HepG2 (cell line): ENCODE measurements at places on chromosomes 1 and 21.
A peak's percentile ranks its signal among the peaks of the same experiment; 100 is the strongest.

- no peak for DNase-seq
Observed at GRCh38 chr1:55712148-55712547, 497.0 kb upstream of the USP24 start.

DNA sequence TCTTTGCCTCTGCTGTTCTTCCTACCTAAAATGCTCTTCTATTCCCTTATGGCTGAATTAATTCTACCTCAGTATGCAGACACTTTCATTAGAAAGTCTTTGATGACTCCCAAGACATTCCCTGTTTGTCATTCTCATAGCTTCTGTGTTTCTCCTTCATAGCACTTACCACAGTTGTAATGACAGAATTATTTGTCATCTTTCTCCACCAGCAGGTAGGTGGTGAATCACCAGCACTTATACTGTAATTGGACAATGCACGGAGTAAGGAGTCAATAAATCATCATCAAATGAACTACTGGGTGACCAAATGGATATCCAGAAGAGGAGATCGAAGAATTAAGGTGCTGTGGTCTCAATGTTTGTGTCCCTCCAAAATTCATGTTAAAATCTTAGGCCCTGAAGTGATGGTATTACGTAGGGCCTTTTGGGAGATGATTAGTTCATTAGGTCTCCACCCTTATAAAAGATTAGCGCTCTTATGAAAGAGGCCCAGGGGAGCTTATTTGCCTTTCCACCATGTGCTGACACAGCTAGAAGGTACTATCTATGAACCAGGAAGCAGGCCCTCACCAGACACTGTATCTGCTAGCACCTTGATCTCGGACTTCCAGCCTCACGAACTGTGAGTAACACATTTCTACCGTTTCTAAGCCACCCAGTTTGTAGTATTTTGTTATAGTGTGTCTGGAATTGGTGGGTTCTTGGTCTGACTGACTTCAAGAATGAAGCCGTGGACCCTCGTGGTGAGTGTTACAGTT lies 2.4 kb upstream of the CCT8 start:
- no peak for DNase-seq

DNA sequence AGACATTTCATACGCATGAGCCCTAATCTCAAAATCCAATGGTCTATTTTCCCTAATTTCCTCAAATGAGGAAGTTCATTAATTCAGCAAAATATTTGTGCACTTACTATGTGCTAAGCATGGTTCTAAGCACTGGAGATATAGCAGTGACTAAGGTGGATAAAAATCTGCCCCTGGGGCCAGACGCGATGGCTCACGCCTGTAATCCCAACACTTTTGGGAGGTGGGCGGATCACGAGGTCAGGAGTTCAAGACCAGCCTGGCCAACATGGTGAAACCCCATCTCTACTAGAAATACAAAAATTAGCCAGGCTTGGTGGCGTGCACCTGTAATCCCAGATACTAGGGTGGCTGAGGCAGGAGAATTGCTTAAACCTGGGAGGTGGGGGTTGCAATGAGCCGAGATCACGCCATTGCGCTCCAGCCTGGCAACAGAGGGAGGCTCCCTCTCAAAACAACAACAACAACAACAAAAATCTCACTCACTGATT lies 4.3 kb upstream of the MIIP start:
- no peak for DNase-seq

GRCh38 chr21:42121794-42122193 lies 50.7 kb downstream of the UMODL1 start:
- no peak for DNase-seq

GRCh38 chr1:37741662-37742061 lies 23.3 kb downstream of the EPHA10 start:
- no peak for DNase-seq

DNA sequence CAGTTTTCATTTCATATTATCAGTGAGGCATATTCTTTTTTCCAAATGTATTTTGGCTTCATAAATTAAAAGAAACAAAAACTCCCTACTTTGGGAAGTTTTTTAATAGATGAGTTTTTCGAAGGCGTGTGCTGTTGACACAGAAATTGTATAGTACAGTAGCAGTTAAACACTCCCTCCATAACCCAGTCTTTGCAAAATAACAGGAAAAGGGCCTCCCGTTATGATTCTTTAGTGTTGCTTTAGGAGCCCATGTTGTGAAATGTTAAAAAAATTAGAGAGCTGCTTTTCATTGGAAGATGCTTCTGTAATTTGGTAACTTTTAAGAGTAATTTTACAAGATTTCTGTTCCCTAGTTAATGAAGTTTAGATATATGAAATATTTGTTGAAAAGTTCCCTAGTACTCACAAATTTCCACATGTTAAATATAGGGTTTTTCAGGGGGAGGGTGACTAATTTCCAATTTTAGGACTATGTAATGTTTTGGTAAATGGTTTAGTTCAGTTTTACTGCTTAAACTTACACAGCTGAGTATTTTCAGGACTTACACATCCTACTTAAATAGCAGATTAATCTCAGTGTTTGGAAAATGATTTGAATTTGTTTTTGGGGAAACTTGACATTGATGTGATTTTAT lies 2.0 kb downstream of the CAMSAP2 start:
- DNase-seq, result no peak

DNA sequence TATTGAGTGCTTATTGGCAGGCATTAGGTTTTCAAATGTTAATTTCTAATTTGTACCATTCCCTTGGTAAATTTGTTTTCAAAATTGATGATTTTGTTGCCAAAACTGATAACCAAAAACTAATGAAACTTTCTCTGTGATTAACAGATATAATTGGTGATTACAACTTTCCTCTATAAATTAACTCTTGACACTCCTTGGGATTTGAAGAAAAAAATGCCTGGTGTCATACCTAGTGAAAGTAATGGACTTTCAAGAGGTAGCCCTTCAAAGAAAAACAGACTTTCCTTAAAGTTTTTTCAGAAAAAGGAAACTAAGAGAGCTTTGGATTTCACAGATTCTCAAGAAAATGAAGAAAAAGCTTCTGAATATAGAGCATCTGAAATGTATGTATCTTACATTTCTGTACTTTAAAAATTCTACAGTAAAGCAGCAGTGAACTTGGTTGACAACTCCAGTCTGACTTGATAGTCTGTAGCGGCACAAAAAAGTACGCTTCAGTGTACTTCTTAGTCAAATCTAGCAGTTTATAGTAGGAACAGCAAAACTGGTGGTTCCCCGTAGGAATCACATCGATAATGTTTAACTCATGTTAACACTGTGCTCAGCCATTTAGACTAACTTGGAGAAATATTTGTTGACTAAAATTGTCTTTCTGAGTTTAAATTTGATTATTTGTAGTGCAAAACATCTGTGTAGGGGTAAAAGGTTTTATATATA lies 3.0 kb downstream of the USP1 start:
- DNase-seq, result peak; percentile 43

- DNase-seq, result peak; percentile 1
Observed at GRCh38 chr21:15850645-15851044, 120.9 kb downstream of the USP25 start.

- peak; percentile 29 for DNase-seq
Observed at GRCh38 chr1:99956755-99957154, 13.0 kb upstream of the SLC35A3 start.

DNA sequence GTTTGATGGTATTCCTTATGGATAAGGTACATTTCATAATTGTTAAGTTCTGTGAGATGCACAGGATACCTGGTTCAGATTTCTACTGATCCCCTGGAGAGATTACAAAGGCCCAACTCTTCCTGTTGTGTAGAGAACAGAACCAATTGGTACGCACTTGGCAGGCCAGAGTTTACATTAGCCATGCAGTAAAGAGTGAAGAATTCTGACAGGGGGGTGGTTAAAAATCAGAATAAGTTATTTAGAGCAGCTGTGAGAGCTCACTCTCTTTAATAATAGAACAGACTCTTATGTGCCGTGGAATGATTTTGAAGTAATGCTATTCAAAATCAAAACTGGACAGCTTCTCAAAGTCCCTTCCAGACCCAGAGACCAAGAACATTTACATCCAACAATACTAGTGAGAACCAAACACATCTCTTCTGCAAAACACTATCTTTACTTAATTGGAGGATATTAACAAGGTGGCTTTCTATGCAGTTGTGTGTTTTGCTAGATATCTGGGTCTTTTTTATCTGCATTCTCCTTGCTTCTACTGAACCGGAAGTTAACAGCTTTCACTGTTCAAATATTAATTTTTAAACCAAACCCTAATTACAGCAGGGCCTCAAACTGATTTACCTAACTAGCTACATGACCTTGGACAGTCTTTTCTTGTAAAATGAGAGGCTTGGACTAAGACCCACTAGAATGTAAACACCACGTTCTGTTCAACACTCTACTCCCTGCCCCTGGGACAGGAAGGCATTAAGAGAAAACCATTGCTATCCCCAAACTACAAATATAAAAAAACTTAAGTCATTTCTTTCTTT lies 4.0 kb downstream of the USP24 start:
- DNase-seq, result peak; percentile 35

DNA sequence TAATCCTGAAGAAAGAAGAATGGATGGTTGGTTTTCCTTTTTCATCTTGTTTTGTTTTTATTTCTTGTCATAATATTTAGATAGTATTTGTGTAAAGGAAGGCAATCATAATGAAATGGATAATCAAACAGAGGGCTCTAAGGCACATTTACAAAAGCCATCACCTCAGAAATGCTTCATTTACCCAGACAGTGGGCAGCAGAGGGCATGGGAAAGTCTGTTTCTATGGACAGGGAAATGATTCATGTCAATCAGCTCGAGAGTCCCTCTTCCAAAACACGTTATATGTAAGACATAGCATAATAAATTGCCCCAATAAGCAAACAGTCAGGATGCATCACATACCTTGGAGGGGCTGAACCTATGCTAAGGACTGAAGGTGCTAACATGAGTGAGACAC lies 426.1 kb downstream of the PLPP3 start:
- no peak for DNase-seq

- DNase-seq, result no peak
Observed at GRCh38 chr1:40861224-40862003, 749 bp downstream of the CITED4 start.

- DNase-seq, result no peak
Observed at GRCh38 chr1:167463080-167463479, 55.2 kb downstream of the CD247 start.

DNA sequence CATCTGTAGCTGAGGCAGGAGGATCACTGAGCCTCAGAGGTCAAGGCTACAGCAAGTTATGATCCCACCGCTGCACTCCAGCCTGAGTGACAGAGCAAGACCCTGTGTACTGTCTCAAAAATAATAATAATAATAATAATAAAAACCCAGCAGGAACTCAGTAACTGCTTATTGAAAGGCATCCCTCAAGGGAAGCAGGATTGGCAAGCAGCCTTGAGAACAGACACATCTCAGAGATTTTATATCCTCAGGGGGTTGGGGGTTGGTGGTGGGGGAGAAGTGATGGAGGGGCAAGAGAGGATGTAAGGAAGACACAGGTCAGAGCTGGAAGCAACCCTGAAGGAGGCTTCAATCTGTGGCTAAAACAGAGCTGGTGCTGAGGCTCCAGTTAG lies 29.6 kb downstream of the GNB1 start:
- no peak for DNase-seq

DNA sequence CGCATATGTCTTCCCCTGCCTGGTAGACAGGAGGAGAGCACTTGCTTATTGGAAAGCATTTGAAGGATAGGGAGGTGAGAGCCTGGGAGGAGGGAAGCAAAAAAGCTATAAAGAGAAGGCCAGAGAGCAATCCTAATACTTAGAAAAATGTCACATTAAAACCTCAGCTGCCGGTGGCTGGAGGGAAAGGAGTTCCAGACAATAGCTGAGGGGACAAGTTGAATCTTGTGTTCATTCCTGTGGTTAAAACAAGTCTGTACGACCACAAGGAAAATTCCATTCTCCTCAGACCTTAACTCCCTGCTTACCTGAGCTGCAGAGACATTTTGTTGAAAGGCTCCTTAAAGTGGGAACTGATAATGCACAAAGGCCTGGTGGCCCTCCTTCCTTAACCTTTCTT lies 218.8 kb upstream of the CAMK1G start:
- DNase-seq, result no peak

GRCh38 chr1:77047978-77048614 lies 171.1 kb downstream of the PIGK start:
- no peak for DNase-seq

- DNase-seq, result no peak
Observed at GRCh38 chr1:46341222-46342083, 846 bp downstream of the NSUN4 start.

DNA sequence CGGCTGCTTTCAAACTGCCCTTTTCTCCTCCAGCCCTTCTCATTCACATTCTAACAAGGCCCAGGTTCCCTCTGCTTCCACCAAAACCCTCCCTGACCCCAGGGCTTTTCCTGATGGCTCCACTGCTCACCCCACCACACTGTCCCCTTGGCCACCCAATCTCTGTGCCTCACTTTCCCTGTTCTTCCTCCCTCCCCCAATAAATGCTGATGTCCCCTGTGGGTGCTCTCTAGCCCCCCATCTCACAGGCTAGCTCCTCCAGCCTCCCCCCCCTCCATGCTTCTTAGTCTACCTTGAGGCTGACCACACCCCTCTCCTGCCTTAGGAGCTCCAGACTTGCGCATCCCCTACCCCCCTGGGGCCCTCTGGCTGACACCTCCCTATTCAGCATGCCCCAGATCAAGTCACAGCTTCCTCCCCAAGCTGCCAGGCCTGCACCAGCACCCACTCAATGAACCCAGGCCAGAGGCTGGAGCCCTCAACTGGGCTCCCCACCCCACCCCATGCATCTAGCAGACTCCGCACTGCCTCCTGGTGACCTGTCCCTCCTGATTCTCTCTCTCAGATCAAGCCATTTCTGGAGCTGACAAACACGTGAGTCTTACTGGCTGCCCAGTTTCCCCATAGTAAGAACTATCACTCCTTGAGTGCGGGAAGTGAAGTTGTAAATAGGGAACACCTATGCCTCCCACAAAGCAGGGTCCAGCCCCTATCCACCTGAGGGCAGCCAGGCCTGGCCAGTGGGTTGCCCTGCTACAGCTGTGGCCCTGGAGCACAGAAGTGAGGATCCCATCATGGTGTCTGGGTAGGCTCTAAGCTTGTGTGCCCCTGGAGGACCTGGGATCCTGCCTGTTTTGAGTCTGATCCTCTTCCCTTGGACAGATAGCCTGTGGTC lies 117.9 kb downstream of the DMRTB1 start:
- DNase-seq, result no peak

DNA sequence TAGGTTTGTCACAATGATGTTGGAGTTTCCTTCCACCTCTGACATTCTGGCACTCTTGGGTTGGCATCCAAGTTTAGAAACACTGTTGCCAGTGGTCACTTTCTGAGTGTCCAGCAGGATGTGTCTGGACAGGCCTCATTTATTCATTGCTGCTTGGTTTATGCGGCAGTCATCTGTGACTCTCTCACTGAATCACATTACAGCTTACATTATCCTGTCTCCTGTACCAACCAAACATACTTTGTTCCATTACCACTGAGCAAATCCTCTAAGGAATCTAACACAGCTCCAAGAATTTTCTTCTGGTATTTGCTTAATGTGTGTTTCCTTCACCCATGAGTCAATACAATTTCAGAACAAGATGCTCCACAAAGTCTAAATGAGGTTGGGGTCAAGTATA lies 19.9 kb downstream of the SGIP1 start:
- DNase-seq, result no peak

DNA sequence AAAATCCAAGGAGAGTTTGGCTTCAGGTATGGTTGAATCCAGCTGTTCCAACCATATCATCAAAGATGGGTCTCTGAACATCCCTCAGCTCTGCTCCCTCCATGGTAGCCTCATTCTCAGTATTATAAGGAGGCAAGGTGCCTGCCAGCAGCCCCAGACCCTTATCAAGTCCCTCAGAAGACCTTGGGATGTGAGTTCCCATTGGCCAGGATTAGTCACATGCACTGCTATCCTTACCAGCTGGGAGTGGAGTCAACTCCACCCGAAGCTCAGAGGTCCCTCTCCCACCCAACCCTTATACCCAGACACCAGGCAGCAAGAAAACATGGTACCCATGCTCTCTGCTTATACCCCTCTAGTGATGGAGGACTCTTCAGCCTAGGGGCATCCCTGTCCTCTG lies 153.7 kb upstream of the ZBTB40 start:
- DNase-seq, result no peak
